ENCODE measurements at places on chromosomes 12 and 14.

DNA sequence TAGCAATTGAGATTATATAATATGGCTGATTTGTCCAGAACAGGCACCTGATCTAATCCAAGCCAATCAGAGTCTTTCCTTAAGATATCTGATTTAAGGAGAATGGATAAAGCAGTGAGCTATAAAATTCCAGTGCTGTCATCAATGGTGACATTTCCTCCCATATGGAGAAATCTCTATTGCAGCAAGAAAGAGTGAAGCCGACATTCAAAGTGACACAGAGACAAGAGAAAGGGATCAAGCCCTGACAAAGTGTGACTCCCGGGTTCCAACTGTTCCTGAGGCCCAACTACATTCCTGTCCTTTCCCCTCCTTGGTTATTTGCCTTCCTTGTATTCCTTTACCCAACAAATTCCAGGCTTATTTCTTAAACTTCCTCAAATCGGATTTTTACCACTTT lies 430.0 kb upstream of the SOX5 start:
- no peak for DNase-seq

DNA sequence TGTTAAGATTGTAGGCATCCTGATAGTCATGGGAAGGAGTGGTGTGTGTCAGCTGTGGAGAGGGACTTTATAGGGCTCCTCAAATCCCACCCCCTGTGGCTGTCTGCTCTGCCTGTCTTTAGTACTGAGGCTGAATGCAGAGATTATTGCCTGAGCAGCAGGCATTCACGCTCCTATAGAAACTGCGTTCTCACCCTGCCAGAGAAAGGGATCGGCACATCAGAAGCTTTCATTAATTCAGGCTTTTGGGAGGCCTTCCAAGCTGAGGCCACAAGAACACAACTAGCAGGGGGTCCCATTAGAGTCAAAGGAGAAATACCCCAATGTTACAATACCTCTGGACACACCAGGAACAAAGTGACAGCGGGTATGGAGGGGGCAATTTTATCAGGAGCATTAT lies 12.6 kb downstream of the KCNK10 start:
- no peak for DNase-seq

DNA sequence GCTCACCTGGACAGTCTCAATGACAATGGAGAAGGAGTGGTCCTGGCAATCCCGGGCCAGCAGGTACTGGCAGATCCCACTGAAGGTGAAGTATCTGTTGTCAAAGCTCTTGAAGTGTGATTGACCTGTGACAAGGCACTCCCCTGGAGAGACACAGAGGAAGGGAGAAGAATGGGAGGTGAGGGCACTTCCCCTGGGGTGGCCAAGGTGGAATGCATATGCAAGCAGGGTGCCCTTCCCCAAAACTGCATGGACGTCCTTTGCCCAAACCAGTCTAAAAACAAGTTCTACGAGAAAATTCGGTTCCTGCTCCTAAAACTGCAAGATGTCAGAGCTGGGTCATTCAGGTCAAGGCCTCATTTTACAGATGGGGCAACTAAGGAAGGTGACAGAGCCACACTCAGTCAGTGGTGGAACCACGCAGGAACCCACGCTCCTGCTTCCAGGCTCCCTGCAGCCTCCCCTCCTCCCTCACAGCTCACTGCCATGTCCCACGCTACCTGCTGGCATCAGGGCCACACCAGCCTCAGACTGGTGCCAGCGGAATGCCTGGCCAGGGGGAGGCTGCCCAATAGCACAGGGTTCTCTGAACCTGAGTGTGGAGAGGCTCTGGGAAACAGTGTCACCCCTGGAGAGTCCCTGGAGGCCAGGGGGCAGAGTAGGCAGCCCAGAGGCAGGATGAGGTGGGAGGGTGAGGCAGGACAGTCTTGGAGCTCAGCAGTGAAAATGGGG lies 59.2 kb downstream of the VWF start:
- no peak for DNase-seq

DNA sequence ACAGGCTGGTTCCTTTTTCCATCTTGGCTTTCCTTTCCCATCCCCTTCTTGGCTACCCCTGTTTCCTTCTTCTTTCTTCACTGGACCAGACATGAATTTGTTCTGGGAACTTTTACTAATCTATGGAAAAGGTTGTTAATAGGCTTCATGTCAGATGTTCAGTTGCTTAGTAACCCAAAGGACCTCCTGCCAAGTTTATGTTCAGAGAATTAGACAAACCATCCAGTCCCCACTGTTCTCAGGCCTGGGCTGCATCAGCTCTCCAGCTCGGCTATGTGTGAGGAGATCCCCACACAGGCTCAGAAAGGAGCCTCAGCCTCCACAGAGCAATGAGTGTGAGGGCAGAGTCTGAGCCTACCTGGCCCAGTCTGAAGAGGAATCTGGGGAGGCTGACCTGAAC lies 78.0 kb downstream of the AKAP6 start:
- no peak for DNase-seq
